NCI-H1092 (cell line): ENCODE measurements at places on chromosomes 16 and 17.

- DNase-seq = no peak
These were observed 62.7 kb downstream of the FOXK2 start for GRCh38 chr17:82582213-82582612.

DNA sequence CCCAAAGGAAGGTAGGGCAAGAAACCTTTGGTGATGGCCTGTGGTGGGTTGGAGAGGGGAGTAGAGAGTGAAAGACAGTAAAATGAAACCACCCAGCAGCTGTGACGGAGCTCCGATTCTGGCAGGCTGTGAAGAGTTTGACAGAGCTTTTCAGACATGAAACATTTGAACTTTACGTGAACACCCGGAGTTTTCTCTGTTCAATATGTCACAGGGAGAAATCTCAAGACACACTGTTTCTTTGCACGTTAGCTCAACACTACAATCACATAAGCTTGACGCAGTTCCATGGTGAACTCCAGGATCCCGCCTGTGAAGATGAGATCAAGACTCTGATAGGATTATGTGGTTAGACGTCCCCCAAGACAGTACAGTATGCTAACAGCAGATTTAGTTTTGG is 79.6 kb upstream of the CDH11 start:
- no peak for DNase-seq

- DNase-seq = no peak
These were observed 53.9 kb upstream of the TOB1 start for GRCh38 chr17:50920041-50920410.

DNA sequence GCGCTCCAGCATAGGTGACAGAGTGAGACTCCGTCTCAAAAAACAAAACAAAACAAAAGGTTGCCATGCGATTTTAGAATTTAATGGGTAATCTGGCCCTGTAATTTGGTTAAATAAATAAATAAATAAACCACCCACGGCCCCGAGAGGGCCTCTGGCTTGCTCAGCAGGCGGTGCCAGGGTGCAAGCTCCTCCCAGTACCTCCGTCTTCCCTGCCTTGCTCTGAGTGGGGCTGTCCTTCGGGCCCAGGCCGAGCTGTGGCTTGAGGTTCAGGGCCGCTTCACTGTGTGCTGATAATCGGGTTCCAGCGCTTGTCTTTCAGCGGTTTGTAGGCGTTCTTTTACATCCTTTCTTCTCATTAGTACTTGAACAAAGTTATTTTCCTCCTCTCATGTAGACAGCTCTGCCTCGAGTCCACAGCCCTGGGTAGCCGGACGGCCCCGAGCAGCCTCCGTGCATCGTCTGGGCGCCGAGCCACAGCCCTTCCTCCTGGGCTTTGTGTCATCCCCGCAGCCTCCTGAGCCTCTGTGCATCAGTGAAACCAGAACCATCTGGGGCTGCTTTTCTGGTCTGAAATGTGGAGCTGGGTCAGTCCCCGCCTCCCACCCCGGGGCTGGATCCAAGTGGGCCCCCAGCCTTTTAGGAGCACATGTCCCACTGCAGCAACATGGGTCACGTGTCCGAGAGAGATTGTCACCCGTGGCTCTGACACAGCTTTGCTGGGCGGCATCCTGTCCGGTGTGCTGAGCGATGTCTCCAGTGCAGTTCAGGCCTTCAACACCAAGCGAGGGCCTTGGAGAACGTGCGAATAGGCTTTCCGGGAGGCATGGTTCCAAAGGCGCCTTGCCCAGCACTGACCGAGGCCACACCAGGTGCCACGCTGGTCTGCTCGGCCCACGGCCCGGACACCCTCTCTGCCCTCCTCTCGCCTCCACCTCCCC is 157.4 kb upstream of the CHMP6 start:
- no peak for DNase-seq

GRCh38 chr16:80804056-80804525 is 307 bp downstream of the CDYL2 start:
- DNase-seq = no peak

DNA sequence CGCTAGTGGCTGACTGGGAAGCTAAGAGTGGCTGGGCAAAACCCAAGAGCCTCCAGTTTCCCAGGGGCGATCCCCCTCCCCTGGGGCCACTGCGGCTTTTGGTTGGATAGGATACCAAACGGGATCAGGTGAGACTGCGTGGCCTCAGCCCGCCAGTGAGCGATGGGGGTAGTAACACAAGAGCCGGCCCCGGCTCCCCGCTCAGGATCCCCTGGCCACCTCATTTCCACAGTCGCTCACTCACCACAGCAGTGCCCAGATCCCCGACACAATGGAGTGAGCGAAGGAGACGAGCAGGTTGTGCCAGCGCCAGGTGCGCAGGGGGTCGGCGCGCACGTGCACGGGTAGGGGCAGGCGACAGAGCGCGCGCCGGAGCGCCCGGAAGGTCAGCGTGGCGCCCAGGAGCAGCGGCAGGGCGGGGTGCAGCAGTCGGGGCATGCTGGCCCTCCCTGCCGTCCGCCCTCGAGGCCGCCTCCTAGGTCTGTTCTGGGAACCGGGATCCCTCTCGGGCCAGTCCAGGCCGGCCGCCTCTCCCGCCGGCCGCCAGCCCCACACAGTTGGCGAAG is 290 bp downstream of the TLCD1 start:
- DNase-seq = peak; percentile 70

DNA sequence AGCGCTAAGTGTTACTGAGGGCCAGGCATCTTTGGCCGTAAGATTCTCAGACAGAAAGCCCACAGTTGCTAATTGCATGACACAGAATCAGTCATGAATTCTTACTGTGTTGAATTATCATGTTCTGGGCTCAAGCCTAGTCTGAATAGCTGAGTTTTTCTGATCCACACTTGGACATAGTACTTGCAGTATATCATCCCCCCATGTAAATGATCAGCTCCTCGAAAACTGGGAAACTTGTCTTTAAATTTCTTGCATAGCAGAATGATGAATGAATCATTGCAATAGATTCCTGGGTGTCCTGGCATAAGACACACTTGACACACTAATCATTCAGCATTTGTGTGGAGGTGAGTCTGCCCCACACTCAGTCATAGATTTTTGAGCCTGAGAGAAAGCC is 2.2 kb downstream of the MLYCD start:
- DNase-seq = no peak

DNA sequence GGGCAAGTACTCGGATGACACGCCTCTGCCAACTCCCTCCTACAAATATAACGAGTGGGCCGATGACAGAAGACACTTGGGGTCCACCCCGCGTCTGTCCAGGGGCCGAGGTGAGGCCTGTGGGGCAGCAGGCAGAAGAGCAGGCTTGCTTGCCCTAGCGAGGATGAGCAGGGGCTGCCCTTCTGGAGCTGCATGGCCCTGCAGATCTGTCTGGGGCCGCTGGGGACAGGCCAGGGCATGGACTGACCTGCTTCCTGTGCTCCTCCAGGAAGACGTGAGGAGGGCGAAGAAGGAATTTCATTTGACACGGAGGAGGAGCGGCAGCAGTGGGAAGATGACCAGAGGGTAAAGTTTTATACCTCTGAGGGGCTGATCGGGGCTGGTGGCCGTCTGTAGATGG is 5.3 kb downstream of the DHX38 start:
- no peak for DNase-seq

DNA sequence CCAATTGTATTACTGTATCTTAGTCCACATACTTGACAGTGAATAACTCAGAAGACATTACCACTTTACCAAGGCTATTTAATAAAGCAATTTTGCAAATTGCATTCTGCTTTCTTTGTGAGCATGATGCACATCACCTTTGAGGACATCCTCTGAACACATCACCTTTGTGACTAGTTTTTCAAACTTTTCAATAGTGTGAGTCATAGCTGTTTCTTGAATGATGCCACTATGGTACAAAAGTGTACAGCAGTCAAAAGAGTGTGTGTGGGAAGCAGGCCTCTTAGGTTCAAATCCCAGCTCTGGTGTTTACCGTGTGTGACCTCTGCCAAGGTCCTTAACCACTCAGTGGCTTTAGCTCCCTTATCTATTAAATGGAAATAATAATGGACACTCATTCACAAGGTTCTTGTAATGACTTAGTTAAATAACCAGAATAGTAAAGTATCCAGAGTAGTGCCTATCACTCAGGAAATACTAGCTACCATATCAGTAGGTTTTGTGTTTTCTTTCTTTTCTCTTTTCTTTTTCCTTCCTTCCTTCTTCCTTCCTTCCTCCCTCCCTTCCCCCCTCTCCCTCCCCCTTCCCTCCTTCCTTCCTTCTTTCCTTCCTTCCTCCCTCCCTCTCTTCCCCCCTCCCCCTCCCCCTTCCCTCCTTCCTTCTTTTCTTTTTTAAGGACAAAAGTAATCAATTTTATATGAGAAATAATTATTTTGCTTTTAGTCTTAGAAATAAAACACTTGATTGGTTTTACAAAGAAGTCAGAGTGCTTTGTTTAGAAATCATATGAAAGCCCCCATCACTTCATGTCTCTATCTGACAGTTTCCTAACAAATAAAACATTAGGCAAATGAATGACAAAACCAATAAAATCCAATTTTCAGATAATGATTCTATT is 178.9 kb downstream of the MYO1D start:
- DNase-seq = no peak

GRCh38 chr17:1829592-1830257 is at the start of the genes RPA1 and SMYD4:
TSS of gene RPA1 (plus strand) at chr17:1830005. CDS start at chr17:1830094, 89 bp downstream.
TSS of gene SMYD4 (minus strand) at chr17:1829902. CDS start at chr17:1827994, 1,908 bp downstream.
- peak; percentile 51 for DNase-seq

DNA sequence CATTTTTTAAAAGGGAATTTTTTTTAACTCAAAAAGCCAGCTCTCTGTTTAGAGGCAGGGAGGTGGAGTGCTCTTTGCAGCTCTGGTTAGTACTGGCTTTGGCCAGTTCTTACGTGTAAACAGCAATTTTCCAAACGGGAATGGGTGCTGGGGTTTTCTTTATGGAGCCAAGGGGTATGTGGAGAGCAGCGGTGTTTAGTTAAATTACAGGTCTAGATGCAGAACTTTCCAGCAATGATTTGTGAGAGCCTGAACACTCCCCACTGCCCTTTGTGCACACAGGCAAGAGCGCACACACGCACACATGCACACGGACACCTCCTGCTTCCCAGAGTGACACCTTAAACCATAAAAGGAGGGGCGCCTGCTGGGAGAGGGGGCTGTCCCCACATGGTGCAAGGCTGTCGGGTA is 140.2 kb downstream of the MSI2 start:
- peak; percentile 80 for DNase-seq

- no peak for DNase-seq
These were observed 52.3 kb upstream of the ARL6IP1 start for GRCh38 chr16:18853694-18854093.

GRCh38 chr17:63598281-63598680 is 2.4 kb upstream of the TACO1 start:
- no peak for DNase-seq

DNA sequence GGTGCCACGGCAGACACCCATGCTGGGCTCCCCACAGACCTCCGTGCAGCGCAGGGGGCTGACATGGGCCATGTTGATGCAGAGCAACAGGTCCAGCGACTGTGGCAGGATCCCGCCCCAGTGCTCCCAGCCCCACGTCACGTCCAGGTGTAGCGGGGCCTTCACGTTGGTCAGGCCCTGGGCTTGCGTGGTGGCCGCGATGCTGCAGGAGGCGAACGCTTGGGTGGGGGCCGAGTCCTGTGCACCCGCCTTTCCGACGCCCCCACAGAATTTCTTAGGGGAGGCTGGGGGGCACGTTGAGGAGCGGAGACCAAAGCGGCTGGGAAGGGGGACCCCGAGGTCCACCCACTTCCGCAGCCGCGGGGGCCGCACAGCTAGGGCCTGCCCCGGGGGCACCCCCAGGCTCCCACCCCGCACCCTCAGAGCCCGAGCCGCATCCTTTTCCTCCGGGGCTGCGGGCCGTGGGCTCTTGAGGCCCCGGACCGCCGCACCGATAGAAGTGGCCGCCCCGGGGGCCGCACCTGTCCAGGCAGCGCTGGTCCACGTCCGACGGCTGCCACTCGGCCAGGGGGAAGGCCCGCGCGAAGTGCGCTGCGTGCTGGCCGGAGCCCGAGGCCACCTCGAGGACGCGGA is 416 bp downstream of the METTL26 start:
- no peak for DNase-seq

GRCh38 chr17:57751348-57751971 is 6.4 kb upstream of the CCDC182 start:
- DNase-seq = no peak

DNA sequence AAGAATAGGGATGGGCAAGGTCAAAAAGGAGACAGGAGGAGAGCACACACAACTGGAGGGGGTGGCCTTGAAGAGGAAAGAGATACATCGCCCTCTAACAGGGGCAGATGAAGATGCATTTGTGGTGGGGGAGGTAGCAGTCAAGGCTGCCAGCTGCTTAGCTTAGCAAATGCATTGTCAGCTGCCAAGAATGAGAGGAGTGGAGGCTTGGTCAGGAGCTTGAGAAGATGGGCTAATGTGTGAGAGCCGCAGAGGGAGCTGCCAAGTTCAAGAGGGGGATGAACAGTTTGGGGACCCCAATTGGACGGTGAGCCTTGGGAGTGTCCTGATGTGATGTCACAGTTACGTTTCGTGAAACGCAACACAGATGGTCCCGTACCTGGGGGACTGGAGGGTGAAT is 28.9 kb upstream of the GNA13 start:
- DNase-seq = no peak

- no peak for DNase-seq
These were observed 17.4 kb upstream of the C17orf107 start for GRCh38 chr17:4881761-4882555.

DNA sequence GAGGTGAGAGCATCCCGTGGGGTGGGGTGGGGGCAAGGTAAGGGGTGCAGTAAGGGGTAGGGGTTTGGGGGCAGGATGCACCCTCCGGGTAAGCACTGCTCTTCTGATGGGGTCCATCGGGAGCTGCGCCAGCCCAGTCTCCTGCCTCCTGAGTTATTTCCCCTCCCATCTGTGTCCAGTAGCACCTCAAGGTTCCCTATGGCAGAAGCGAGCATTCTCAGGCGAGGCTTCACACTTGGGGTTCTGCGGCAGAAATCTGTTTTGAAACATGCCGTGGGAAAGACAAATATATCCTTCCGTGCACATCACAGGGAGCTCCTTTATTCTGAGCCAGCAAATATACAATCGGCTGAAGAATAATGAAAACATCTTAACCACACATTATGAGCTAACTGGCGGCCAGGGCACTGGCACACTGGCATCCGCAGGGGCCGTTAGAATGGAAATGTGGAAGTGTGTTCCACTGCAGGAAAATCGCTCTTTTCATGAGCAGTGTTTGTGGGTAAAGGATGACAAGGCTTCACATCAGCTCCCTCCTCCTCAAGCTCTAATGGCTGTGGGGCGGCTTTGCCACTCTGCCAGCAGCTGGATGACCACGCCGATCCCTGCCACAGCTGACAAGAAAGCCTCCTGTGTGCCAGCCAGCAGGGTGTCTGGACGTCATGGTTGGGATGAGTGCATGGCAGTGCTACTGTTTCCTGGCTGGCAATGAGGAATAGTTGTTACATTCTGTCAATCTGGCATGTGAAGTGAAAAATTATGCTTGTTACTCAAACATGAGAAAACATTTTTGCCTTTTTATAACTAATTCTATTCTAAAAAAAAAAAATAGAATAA is 20.0 kb downstream of the MTHFSD start:
- DNase-seq = no peak

- DNase-seq = no peak
These were observed 281.6 kb downstream of the RBFOX1 start for GRCh38 chr16:7614021-7614795.

GRCh38 chr16:70444249-70445063 is 5.6 kb upstream of the ST3GAL2 start:
- no peak for DNase-seq
